NCI-H1694 treated with DMSO at 0.1 percent for 48 hours (cell line): ENCODE measurements at places on chromosomes 12 and 14.
A peak's percentile ranks its signal among the peaks of the same experiment; 100 is the strongest.

- no peak for DNase-seq
These were observed 23.0 kb downstream of the ISCA2 start for GRCh38 chr14:74516451-74517160.

- DNase-seq = no peak
These were observed 137.6 kb upstream of the PPFIA2 start for GRCh38 chr12:81896771-81897170.

DNA sequence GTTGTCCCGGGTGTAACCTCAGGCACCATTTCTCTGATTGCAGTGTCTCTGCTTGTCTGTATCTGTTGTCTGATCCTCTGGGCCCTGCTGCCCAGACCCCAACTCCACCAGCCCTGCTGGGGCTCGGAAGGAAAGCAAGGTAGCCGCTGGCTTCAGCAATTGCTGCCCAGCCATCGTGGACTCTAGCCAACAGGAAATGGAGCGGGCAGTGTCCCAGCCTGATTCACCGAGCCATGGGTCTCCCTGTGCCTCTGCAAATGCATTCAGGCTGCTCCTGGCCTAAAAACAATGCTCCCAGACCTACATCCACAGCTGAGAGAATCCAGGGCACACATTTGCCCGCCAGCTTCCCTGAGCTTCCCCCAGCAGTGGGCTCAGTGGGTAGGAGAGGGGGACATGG lies 9.2 kb downstream of the TUNAR start:
- no peak for DNase-seq

GRCh38 chr12:88896958-88897357 lies 316.7 kb upstream of the KITLG start:
- DNase-seq = no peak

- DNase-seq = no peak
These were observed 22.8 kb downstream of the ARMH4 start for GRCh38 chr14:58129208-58129607.

GRCh38 chr14:76376409-76376877 lies 506 bp downstream of the ESRRB start:
- no peak for DNase-seq

DNA sequence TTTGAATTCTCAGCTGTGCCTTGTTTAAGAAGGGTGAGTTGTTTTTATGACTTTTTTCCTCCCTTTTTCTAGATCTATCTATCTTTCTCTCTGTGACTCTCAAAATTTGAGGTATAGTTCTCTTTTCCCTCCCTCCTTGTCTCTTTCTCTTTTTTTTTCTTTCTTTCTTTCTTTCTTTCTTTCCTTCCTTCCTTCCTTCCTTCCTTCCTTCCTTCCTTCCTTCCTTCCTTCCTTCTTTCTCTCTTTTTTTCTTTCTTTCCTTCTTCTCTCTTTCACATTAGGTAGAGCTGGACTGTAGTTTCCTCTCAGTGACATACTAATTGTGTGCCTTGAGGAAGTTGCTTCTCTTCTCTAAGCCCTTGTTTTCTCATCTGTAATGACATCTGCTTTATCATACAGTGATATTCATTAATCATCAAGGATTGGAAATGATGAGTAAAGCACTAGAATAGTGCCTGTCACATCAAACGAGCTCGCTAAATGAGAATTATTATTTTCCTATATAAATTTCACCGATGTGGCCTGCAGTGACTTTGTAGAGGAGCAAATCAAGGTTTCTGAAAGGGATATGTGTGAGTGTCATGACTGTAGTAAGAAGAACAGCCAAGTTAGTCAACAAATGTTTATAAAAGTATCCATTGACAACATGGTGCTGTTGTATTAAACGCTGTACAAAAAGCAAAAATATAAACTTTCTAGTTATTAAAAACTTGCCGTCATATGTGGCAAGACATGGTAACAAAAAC lies 78.9 kb upstream of the SLC38A2 start:
- DNase-seq = no peak

- DNase-seq = no peak
These were observed 75.2 kb downstream of the SPRING1 start for GRCh38 chr12:116662612-116663144.

- DNase-seq = no peak
These were observed 15.4 kb upstream of the C12orf75 start for GRCh38 chr12:105315130-105315529.

GRCh38 chr14:58098507-58098906 lies 53.5 kb downstream of the ARMH4 start:
- DNase-seq = no peak

DNA sequence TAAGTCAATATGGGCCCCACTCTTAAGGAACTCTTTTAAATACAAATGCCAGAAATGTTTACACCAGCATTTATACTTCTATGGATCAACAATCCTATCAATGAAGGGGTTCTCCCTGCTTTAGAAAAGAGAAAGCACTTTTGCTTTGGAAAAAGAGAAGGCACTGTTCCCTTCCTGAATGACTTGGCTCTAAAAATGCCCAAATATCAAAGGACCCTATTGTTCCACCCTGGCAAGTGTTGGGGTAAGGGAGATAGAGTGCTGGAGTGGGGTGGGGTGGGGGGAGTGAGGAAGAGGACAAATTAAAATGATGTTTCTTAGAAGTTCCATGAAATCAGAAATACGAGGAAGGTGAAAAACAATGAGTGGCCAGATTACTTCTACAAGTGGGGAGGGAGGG lies 131.6 kb upstream of the GRIN2B start:
- no peak for DNase-seq

- DNase-seq = peak; percentile 19
These were observed 5.7 kb upstream of the CCND2 start for GRCh38 chr12:4267704-4268328.

- no peak for DNase-seq
These were observed 146.4 kb downstream of the LLPH start for GRCh38 chr12:65984227-65984479.

- no peak for DNase-seq
These were observed 179.5 kb upstream of the PARP11 start for GRCh38 chr12:4052691-4053090.

- no peak for DNase-seq
These were observed 26.4 kb upstream of the NUDT14 start for GRCh38 chr14:105207460-105207901.

GRCh38 chr14:99748529-99748928 lies 44.7 kb upstream of the EML1 start:
- no peak for DNase-seq

GRCh38 chr14:93939304-93940229 lies 12.4 kb downstream of the FAM181A start:
- peak; percentile 88 for DNase-seq

DNA sequence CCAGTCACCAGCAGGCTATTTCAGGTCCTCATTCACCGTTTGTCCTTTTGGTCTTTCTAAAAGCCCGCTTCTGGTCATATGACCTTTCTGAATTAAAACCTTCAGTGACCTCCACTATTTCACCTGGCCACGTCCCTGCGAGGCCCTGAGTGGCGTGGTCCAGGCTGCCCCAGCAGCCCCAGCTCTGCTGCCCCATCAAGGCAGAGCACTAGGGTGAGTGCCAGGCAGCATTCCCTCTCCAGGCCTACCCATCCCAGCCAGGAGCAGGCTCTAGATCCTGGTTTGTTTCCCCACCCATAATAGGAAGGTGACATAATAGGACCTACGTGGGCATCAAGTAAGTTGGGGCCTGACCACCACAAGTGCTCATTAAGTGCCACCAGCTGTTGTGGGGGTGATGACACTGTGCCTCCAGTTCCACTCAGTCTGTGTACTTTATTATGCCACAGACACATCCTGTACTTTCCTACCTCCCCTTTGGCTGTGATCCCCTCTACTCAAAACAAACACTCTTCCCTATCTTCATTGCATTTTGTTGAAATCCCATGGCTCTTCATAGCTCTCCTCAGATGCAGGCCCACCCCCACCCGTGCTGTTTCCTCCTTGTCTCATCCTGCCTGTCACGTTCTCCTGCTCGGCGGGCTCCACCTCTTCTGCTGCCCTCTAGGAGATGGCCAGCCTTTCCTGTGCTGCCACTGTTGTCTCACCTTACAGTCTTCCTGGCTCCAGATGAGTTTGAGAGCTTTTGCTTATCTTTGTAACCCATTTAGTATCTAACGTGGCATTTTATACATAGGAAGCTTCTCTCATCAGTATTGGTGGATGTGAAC lies 21.4 kb downstream of the CKB start:
- no peak for DNase-seq

DNA sequence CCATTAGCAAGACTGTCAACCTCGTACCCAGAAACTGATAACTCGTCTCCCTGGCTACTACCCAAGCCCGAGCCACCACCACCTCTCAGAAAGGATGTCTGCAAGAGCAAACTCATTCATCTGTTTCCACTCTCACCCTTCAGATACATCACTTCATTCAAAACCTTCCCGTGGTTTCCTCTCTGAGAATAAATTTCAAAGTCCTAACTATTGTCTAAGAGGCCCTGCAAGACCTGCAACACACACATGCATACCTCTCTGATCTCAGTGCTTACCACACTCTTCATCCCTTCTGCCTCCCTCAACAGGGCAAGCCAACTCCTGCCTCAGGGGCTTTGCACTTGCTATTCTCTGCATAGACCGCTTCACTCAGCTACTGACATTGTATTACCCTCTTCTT lies 40.6 kb downstream of the PPP1R13B start:
- no peak for DNase-seq

DNA sequence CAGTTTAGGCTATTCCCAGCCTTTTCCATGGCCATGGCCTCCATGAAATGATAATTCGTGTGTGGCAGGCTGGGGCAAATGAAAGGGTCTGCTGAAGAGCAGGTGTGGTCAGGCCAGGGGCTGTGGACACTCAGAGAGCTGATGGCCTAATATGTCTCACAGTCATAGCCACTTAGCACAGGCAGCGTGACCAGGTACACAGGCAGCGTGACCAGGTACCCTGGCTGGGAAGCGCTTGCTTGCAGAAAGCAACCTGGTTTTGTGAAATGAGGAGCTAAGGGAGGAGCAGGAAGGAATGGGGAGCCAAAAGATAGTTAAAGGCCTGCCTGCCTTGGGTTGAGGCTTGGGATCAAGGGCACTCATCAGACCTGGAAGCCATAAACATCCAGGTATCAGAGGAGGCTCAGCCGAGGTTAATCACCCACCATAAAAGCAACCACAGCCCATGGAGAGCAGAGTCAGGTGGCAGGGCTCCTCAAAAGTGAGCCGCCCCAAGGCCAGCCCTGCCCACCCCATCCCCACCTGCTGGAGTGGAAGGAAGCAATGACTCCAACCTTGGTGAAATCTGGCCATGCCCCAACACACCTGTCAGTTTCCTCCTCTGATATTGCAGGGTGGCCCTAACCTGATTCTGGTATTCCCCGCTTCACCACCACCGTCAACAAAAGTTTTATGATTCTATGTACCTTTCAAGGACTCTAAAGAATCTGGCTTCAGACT lies 8.0 kb upstream of the KRT8 start:
- no peak for DNase-seq

GRCh38 chr12:115636546-115636945 lies 640.9 kb downstream of the MED13L start:
- no peak for DNase-seq

DNA sequence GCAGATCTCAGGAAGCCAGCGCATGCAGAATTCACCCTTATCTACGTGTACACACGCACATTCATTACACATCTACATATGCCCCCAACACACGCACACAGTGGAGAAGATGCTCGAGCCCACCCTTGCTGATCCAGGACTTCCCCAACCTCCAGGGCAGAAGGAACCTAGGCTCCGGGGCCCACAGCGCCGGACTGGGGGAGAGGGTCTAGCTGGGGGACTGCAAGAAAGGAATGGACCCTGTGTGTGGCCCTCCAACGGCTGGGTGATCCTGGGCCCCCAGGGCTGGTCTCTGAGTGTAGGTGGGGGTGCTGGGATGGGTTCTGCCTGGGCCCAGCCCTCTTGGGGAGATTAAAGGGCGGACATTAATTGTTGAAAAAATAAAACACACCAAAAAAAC lies 128.1 kb upstream of the C14orf180 start:
- no peak for DNase-seq

DNA sequence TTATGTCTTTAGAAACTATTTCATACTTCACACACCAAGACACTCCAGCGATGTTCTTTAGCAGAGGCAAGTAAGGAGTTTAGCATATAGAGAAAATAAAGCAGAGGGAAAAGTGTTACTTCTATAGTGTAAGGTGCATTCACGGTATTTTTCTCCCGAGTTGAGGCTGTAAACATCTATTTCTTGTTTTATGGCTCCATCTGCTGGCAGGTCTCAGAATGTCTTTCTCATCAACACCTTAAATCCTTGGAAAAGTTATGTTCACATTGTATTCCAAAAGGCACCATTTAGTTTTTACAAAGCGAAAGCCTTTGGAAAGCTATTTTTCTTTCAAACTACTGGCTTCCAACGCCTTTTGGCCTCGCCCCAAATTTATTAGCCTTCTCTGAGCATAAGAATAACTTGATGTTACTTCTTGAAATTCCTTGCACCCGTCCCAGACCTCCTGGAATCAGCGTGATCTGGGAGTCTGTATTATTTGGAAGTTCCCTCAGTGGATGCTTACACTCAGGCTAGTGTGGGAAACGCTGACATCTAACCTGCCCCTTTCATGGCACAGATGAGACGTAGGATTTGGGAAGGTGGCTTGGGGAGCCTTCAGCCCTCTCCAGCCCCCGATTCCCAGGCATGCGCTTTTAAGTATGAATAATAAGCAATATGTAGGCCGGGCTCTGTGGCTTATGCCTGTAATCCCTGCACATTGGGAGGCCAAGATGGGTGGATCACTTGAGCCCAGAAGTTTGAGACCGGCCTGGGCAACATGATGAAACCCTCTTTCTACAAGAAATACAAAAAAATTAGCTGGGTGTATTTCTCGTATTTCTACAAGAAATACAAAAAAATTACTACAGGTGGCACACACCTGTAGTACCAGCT lies 1.9 kb upstream of the PIWIL1 start:
- peak; percentile 41 for DNase-seq

- DNase-seq = no peak
These were observed 4.4 kb upstream of the SCAF11 start for GRCh38 chr12:45994736-45995135.

DNA sequence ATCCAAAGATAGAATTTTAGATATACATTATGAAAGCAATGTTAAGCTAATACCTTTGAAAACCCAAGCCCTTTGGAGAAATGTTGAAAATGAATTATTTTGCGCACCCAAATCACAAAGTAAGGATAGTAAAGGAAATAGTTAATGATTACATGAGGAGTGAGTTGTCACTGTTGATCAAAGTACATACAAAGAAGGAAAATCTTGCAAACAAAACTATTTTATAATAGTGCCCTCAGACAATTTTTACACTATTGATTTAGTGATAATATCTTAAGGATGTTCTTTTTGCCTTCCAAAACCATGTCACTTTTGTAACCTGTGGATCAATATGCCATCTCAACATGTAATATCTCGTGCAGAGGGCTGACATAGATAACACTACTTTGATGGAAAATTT lies 146.8 kb downstream of the DUSP6 start:
- DNase-seq = no peak

DNA sequence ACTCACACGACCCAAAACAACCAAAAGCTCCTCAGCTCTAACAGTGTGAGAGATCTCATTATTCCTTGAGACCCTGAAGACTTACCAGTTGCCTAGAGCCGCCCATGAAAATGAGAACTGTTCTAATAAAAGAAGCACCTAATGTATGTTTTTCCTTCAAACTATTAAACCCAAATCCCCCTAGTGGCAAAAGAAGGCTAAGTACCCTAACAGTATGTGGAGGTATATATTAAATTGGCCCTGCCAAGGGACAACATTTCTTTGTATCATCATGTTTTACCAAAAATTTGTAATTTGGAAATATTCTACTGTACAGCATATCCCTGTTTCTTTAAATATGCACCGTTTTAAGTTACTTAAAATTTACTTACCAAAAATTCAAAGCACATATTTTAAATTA lies 38.0 kb upstream of the PPFIA2 start:
- peak; percentile 3 for DNase-seq
